ENCODE measurements at places on chromosomes 7 and 10.

GRCh38 chr10:114408968-114409444 lies 4.7 kb upstream of the AFAP1L2 start:
- no peak for ATAC-seq

DNA sequence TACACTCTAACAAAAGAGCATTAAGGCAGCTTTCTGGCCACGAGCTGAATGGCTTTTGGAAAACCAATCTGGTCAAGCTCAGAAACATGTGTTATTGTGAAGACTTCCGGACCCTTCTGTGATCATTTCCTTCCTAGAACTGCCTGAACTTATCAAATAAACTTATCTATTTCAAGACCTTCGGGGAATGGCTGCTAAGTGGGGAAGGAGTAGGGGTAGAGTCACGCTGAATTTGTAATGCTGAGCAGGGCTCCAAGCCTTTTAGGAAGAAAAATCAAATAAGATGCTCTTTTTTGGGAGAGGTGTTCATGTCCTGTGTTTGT lies 56.6 kb downstream of the PAPSS2 start:
- no peak for ATAC-seq

GRCh38 chr7:89966067-89966664 lies 188.1 kb upstream of the STEAP1 start:
- ATAC-seq: peak; percentile 83

DNA sequence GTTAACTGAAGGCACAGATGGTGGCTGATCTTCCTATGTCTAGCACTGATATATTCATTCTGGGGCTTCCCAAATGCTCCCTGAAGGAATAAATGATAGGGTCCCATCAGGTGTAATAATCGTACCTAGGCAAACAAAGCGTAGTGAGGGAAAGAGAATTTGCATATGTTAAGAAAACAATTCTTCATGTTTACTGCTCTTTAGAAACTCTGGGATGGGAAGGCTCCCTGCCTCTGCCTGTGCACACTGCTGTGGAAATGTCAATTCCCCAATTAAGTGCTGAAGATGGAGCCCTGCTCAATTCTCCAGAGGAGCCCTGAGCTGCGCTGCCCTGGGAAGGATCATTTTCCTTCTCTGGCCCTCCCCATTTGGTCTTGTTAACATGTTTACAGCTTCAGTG lies 380.9 kb upstream of the ADARB2 start:
- peak; percentile 35 for ATAC-seq

DNA sequence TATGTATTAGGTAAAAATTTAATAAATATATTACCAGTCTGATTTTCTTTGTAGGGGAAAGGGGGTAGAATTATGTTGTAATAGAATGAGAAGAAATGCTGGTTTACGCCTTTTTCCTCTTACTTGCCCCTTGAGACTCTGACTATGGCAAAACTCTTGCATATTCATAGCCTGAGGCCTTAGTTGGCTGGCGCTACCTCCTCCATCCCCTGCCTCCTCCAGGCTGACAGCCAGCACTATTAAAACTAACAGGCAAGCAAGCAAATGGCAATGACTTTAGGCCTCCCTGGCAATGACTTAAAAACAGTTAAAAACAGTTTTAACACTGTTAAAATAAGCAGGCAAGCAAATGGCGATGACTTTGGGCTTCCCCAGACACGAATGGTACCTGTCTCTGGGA lies 14.4 kb downstream of the PKD2L1 start:
- no peak for ATAC-seq

DNA sequence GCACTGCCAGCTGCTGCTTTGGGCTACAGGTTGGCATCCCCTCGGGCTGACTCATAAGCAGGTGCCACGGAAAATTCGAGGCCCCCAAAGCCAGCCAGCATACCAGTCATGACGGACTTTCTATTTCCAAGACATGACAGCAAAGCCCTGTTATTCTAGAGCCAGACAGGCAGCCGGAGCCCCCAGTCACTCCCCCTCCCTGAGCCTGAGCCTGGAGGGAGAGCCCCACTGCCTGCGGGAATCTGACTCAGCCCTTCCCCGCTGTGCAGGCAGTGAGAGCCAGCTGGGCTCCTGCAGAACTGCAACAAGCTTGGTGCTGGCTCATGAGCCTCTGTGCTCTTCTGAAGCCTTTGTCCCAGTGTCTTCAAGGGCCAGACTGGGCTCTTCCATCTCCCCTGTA lies 15.8 kb downstream of the BTBD16 start:
- ATAC-seq: peak; percentile 100

DNA sequence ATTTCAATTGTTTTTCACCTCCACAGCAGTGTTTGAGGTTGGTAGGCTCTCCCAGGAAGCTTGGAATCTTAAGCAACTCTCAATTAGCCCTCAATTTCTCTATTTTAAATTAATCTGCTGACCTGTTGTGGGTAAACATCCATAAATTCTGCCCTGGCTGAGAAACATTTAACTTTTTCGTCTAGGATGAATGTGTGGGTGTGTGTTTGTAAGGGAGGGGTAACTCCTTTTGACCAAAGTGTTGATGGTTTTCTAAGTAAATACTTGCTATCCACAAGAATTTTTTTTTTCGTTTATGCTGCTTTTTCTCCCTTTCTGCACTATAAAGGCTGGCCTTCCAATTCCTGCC lies 973 bp downstream of the PPP3CB start:
- no peak for ATAC-seq

GRCh38 chr7:119102291-119102690 lies 877.8 kb downstream of the ANKRD7 start:
- ATAC-seq: no peak

- peak; percentile 1 for ATAC-seq
Measured at GRCh38 chr7:5429857-5430611, 6.4 kb upstream of the TNRC18 start.

- ATAC-seq: no peak
Measured at GRCh38 chr10:6049031-6049400, 13.2 kb downstream of the IL2RA start.

GRCh38 chr7:28630350-28630749 lies 218.0 kb downstream of the CREB5 start:
- ATAC-seq: no peak

GRCh38 chr7:49297958-49298357 lies 373.6 kb downstream of the CDC14C start:
- no peak for ATAC-seq

DNA sequence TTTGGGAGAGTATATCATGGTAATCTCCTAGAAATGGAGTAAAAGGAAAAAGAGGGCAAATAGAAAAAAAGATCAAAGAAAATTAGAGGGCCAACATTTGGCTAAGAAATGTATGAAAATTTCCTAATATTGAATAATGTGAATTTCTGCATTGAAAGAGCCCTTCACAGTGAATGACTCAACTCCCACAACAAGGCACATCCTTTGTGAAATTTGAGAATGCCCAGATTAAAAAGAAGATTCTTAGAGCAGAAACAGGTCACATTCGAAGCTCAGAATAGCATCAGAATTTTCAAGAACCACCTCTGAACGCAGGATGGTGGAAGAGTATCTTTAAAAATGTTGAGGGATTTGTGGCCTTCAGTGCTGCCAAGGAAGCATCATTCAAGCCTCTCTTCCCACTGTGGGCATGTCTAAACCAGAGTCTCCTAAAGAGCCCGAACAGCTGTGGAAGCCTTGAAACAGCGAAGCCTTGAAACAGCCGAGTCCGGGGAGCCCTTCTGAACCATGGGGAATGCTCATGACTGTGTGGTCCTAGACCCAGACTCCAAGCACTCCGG lies 43.6 kb downstream of the GUSB start:
- no peak for ATAC-seq

DNA sequence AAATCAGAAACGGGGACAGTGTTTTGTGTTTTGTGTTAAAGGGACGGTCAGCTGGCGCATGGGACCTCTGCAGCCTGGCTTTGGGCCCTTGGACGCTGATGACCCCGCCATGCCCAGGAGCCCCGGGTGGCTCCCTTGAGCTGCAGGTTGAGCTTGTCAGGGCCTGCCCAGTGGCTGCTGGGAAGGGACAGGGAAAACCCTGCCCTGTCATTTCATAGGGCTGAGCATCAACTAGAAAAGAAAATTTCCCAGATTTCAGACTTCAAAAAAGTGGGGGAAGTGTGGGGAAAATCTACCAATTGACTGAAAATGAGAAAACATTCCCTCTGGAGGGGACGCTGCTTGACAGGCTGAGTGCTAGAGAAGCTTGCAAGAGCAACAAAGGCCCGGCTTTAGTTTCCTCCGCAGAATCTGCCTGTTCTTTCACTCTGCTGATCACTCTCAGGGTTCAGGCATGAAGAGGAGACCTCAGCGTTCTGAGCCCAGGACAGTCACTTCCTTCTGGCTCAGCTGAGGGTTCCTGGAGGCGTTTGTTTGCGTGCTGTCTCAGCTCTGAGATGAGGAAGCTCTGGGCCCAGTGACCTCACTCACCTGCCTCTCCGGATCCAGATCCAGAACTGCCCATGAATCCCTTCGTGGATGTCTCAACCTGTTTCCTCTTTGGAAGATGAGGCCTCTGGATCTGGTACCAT lies 18.6 kb upstream of the DNAJB6 start:
- ATAC-seq: no peak

DNA sequence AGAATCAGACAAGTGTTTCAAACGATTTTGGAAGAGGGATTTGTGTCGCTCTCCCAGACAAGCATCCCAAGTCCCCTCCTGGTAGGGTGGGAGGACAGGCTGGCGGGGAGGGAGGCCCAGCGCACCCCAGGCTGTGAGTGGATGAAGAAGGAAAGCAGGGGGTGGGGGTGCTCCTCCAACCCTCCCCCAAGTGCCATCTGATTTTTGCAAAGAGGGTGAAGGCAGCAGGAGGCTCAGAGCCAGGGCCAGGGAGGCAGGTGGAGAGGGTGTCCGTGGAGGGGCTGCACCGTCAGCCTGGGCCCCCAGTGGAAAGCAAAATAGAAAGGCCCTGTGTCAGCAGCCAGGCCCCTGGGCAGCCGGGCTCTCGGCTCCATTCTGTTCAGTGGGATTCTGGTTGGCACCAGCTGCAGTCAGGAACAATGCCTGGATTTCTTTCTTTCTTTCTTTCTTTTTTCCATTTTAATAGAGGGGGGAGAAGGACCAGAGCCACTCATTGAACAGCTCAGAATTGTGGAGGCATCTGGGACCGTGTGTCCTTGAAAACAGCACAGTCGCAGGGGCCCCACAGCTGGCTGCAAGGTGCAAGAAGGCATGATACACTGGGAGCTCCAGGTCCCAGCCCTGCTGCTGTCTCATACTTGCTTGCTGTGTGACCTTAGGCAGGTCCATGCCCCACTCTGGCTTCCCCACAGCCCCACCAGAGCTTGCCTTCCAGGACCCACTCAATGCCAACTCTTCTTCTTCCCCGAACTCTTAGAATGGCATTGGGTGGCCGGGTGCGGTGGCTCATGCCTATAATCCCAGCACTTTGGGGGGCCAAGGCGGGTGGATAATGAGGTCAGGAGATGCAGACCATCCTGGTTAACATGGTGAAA lies 7.1 kb upstream of the ZMIZ1 start:
- ATAC-seq: peak; percentile 34

DNA sequence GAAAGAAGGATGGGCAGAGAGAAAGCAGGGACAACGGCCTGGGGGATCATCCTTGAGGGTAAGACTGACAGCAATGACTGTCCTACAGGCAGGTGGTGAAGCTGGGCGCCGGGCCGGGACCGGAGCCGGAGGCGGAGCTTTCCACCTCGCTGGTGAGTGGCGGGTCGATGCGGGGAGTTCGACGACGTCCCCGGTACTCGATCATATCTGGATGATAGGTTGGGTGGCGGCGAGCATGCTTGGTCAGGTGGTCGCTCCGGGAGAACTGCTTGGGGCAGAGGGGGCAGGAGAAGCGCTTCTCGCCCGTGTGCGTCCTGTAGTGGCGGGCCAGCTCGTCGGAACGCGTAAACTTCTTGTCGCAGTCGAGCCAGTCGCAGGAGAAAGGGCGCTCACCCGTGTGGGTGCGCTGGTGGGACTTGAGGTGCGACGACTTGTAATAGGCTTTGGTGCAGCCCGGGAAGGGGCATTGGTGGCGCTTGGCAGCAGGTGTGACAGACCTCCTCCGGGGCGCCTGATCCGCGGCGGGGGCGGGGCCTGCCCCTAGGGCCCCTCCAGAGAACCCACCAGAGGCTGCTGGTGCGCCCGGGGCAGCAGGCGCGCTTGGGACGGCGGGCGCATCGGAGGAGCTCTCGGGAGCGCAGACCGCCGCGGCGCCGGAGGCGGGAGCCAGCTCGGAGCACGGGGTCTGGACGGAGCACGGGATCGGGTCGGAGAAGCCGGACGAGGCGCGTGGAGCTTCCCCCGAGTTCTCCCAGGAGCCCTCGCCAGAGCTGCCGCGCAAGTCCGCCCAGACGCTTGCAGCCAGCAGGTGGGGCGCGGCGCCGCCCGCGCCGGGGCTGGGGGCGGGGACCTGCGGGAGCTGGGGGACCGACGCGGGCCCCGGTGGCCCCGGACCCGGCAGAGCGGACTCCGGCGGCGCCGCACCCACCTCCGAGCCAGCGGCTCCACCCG lies 752 bp downstream of the KLF14 start:
- ATAC-seq: peak; percentile 81

GRCh38 chr7:16881844-16882243 lies at the start of gene AGR3:
Gene AGR3 (minus strand): TSS chr7:16881983. CDS start chr7:16878618, 3,365 bp downstream.
- ATAC-seq: no peak

- peak; percentile 96 for ATAC-seq
Measured at GRCh38 chr7:150876817-150877526, 24.7 kb downstream of the AOC1 start.

DNA sequence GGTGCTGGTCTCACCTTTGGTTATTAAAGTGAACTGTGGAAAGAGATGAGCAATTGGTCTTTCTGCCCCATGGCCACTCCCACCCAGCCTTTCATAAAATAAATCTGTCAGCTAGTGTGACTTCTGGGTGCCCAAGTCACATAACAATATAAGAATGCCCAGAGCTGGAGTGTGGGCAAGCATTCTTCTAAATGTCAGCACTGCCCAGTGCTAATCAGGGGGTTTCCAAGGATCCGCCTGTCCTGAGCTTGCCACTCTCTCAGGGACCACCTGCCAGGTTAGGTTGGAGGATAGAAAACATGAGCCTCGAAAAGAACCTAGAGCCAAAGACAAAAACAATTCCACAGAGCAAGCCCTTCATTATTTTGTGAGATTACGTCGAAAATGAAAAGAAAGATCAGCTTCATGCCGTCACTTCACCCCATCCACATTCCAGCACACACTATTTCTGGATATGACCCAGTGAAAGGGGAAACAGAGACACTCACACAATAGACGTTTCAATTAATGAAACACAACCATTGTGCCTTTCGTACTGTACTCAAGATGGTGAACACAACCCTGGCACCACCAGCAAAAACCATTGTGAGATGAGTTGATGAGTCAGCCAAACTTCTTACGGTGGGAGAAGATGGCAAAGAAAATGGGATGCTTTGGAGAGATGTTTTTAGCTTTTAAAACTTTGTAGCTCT lies 30.8 kb downstream of the SCRN1 start:
- ATAC-seq: no peak

- ATAC-seq: no peak
Measured at GRCh38 chr10:77106676-77107075, 530.9 kb downstream of the KCNMA1 start.

GRCh38 chr7:40133561-40134427 lies 628 bp downstream of the MPLKIP start:
- peak; percentile 59 for ATAC-seq

GRCh38 chr10:101507828-101508227 lies 80.2 kb downstream of the POLL start:
- ATAC-seq: no peak

Data from motor neuron (in vitro differentiated cells).